ENCODE measurements at places on chromosomes 2 and 18.

DNA sequence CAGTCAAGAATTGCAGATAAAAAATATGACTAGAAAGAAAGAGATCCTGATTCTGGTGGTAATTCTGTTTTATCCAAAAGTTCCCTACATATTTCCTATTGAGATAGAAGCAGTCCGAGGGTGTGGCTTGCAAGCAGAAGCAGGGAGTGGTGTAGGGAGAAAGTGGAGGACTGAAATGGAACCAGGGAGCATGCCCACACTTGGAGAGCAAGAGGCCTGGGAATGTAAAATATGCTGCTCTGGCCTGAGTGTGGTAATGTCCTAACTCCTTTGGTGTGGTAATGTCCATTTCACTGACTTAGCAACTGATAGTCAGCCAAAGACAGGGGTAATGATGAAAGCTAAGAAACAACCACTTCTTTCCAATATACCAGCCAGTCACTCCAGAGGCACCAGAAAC, 30.1 kb upstream of the FMNL2 start:
- no peak for DNase-seq

GRCh38 chr2:215899141-215900074, 113.9 kb downstream of the MREG start:
- DNase-seq = no peak

DNA sequence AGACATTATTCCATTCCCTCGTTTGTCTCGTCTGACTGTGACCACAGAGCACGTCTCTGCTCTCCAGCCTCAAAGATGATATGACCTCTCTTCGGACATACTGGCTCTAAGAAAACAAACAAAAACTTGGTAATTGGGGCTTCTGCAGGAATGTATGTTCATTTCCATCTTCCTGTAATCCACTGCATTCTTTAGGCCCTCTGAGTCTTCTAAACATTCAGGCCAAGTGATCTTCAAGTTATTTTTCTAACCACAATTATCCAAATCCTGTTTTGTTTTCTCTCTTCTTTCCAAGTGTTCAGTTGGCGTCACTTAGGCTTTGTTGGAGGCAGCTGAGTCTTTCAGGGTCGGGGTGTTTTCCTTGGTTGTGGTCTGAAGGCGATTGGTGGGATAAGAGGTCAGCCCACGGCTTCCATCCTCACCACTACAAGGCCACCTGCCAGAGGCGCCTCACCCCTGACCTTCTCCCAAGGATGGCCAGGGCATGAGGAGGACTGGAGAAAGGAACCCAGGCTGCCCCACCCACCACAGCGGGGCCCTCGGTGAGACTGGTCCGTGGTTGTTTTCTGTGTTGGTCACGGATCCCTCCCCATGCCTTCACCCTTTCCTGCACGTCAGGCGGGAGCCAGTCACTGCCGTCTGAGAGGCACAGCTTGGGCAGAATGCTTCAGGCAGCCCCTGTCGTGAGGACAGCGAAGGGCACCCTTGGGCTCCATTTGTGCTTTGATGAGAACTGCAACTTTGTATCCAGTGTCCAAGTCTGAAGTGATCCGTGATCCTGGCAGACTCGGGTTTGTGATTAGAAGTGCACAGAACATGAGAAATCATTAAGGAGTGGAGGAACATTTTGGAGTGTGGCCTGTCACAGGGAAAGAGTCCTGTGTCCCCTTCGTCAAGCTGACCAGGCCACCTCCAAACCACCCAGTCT, 88.6 kb upstream of the FHL2 start:
- no peak for DNase-seq

- DNase-seq = no peak
Observed at GRCh38 chr18:73884868-73885267, 262.8 kb downstream of the FBXO15 start.

GRCh38 chr2:134348239-134348638, 94.4 kb downstream of the MGAT5 start:
- no peak for DNase-seq

GRCh38 chr18:42041793-42042192, 86.8 kb downstream of the PIK3C3 start:
- DNase-seq = no peak

- DNase-seq = no peak
Observed at GRCh38 chr2:240632306-240632721, 7.0 kb downstream of the GPR35 start.

- no peak for DNase-seq
Observed at GRCh38 chr2:228369400-228370031, 188.0 kb upstream of the SPHKAP start.

DNA sequence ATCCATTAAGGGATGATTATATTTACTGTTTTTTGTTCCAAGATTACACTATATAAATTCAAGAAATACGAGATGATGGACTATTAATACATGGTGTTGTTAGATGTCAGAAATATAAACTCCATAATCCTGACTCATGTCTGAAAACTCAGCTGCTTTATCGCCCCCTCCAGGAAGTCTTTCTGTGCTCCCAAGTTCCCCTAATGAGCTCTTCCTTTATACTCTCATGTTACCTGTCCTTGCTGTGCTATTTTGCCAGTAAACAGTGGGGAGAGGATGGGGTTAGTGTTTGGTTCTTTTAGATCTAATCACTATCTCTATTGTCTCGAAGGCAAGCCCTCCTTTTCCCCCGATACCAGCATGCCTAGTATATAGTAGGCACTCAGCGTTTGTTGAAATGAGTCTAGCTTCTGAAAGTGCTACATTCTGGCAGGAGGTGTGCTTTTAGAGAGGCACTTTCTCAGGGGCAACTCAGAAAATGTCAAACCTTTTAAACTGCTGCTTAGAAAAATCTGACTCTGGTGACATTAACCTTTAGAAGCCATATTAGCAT, 21.4 kb upstream of the BARD1 start:
- no peak for DNase-seq

DNA sequence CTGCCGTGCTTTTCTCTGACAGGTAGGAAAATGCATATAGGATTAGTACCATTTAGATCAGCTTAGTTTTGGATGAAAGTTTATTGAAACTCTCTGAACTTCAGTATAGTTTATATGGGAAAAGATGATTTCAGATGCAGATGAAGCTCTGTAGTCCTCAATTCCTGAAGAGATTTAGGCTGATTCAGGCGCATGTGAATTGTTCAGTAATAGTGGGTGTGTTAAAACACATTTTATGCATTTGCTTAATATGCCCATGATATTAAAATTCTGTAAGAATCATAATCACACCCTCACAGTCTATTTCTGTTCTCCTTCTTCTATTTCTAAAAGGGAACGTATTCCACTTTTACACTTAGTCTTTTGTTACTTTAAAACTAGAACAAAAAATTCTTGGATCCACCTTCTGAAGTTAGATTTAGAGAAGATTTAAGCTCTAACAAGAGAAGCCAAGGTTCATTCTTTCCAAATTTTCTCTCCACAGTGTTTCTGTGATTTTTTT, 44.5 kb upstream of the FAM237A start:
- DNase-seq = no peak

DNA sequence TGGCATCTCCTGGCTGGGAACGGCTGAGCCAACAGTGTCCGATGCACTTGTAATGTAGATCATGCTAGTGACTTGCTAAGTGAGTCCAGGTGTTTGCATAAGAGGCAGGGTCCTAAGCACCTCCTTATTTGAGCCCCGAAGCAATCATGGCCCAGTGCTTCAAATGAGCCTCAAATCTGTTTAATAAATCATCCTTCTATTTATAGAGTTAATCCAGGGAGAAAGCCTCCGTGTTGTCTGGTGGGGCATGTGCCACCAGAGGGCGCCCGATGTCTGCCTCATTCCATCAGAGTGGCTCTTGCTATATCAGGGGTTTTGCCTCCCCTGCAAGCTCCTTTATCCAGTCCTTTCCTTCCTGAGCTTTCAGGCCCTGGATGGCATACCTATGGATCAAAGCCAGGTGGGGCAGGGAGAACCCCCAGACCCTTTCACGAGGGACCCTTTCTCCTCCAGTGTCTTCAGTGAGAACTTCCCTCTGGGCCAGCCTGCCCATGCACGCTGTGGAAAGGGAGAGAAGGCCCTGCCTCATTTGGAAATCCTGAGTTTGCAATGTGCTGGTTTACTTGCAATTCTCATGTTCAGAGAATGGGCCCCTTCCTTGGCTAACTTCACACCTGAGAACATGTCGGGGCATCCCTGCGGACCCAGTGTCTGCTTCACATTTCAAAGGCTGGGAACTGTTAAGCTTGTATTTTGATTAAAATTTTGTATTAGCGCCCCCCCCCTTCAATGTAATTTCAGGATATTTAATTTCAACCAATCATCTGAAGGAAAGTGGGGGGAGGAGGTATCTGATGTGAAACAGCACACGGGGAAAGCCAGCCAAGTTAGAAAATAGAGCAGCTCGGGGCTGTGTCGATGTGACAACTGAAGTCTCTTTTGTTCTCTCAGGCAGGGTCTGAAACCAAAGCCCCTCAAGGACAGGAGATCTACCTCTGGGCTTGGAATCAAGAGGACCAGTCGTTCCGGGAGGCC, 39.7 kb downstream of the RDH14 start:
- DNase-seq = peak; percentile 67

DNA sequence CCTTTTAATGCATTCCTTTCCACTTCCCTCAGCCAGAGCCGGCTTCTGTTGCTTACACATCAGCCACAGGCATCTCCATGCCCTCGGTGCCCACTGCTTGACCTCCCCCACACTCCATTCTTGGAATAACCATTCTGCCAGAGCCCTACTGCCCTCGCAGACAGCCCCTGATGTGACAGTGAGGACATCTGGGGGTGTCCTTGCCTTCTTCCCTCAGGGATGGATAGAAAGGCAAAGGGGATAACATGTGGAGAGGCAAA, 6.4 kb upstream of the NPPC start:
- no peak for DNase-seq

DNA sequence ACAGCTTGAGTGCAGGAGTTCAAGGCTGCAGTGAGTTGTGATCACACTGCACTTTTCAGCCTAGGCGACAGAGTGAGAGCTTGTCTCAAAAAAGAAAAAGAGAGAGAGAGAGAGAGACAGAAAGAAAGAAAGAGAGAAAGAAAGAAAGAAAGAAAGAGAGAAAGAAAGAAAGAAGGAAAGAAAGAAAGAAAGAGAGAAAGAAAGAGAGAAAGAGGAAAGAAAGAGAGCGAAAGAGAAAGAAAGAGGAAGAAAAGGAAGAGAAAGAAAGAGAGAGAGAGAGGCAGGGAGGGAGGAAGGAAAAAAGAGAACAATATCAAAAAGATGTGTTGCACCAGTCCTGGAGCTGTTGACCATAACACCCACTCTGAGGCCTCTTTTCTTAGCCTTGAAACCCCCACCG, 89.8 kb upstream of the MBOAT2 start:
- DNase-seq = no peak

DNA sequence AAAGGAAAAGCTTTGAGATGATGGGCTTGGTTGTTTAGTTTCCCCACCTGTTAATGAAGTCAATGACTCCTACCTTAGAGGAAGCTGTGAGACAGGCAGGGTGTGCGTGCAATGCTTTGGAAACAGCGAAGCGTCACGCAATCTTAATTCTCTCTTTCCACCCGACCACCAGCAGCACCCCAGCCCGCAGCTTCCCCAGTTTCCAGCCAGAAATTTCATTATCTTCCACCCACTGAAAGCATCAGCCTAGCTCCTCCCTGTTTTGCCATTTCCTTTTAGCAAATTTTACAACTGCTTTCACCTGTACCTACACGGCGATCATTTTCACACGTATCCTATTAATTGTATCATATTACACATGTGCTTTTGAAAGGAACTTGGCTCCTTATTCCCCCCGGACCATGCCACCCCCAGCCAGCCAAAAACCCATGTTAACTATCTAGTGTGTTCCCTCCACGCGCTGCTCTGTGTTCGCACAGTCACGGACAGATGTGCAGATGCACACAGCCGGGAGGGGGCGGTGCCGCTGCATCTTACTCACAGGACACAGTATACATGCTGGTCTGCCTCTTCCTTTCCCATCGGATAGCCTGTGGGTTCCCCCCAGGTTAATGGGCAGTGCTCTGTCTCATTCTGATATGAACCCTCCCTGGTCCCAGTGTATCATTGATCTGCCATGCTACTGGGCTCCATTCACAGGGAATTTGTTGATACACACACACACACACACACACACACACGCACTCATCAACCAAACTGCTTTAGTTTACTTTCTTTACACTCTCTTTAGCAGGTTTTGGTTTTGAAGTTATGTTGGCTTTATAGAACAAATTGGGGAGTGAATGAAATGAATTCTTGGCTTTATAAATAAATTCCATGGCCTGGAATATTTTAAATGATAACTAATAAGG, 22.4 kb downstream of the CYP27C1 start:
- DNase-seq = no peak

GRCh38 chr2:145931781-145932395, 1412.0 kb upstream of the ZEB2 start:
- no peak for DNase-seq

GRCh38 chr2:28746429-28747111, 5.1 kb upstream of the PPP1CB start:
- DNase-seq = no peak

- DNase-seq = no peak
Observed at GRCh38 chr2:207231967-207232366, 66.2 kb upstream of the KLF7 start.

- DNase-seq = no peak
Observed at GRCh38 chr2:165162466-165162865, 41.4 kb downstream of the SCN3A start.

DNA sequence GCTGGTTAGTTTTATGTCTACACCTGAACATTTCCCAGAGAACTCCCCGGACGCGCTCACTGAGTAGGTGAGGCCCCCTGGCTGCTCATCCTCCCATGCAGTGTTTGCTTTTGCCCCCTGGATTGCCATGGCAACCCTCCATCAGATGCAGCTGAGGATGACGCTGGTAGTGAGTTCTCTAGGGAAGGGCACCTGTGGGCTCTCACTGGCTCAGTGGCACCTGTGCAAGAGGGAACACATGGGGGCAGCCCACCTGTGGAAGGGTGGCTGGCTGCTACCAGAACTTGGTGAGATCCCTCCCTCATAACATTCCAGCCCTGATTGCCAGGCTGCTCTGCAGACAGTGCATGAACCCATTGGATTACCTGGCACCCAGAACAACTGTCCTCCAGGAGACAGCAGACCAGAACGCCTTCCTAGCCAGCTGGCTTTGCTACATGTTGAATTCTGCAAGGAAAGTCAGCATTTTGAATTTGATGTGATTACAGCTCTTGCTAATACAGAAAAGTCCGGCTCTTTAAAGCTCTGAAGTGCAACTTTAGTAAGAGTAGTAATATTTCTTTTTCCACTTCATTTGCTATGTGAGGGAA, 21.7 kb downstream of the COA5 start:
- DNase-seq = no peak

DNA sequence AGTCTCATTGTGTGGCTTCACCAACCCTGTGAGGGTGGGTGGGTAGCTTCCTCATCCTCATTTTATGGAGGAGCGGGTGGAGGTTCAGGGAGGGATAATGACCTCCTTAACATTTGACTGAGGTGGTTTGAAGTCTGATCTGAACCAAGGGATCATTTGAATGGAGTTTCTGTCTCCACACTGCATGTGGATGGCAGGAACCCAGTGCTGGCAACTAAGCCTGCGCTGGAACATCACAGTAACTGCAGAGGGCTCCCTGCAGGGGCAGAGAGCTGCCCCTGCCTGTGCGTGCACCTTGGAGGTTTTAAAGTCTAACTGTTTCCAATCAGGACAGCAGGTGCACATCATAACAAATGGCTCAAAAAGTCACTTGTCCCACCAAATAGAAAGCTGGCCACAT, 3.3 kb downstream of the AGAP1 start:
- no peak for DNase-seq

GRCh38 chr2:128566671-128567070, 248.0 kb upstream of the HS6ST1 start:
- DNase-seq = no peak

- DNase-seq = no peak
Observed at GRCh38 chr2:237200462-237200861, 114.8 kb downstream of the COPS8 start.

- no peak for DNase-seq
Observed at GRCh38 chr2:132668987-132669907, 758 bp downstream of the LYPD1 start.

- no peak for DNase-seq
Observed at GRCh38 chr2:33746208-33746800, 147.2 kb upstream of the FAM98A start.

All from caudate nucleus (tissue), 63 donors.